ENCODE measurements at places on chromosomes 6 and 20. TPM values are rescaled to one million over a fixed set of nuclear protein-coding genes. Genes with fewer than 3 reads are reported as not detected.

MCCD1 gene
- total RNA-seq, result not detected

PROKR2 gene
- not detected for total RNA-seq

HECA gene
- total RNA-seq, result 38.0 TPM

SLC22A7 gene
- not detected for total RNA-seq

FLRT3 gene
- not detected for total RNA-seq

FAM184A gene
- 3.8 TPM for total RNA-seq

CDSN gene
- total RNA-seq, result not detected

AK9 gene
- 4.2 TPM for total RNA-seq

PRDM13 gene
- not detected for total RNA-seq

SLC22A2 gene
- not detected for total RNA-seq

RSPO3 gene
- not detected for total RNA-seq

STMND1 gene
- total RNA-seq, result not detected

ULBP2 gene
- total RNA-seq, result 0.16 TPM

GCLC gene
- 37.4 TPM for total RNA-seq

SNAI1 gene
- total RNA-seq, result 0.52 TPM

BAK1 gene
- total RNA-seq, result 93.2 TPM

VSX1 gene
- total RNA-seq, result not detected

LRRN4 gene
- total RNA-seq, result not detected

EYS gene
- not detected for total RNA-seq

C6orf141 gene
- total RNA-seq, result 0.55 TPM

YWHAB gene
- 289 TPM for total RNA-seq

DDO gene
- not detected for total RNA-seq

KIAA1755 gene
- total RNA-seq, result not detected

CLVS2 gene
- not detected for total RNA-seq

Data from T-helper 2 cell treated with Interferon-gamma antibody and Interleukin-4, amounts not matched to agents 100 ng/mL and 5 ng/mL, for 36 hours (primary cell).